ENCODE measurements at places on chromosomes 2 and 18. TPM values are rescaled to one million over a fixed set of nuclear protein-coding genes. Genes with fewer than 3 reads are reported as not detected.

GATA6 gene
- total RNA-seq: 0.51 TPM

ALK gene
- not detected for total RNA-seq

LOXHD1 gene
- total RNA-seq: not detected

HNMT gene
- 4.1 TPM for total RNA-seq

GPR45 gene
- total RNA-seq: not detected

PRSS56 gene
- total RNA-seq: 0.18 TPM

LINC00305 gene
- total RNA-seq: not detected

HTR2B gene
- not detected for total RNA-seq

PRKAG3 gene
- not detected for total RNA-seq

LCT gene
- not detected for total RNA-seq

SCYGR2 gene
- not detected for total RNA-seq

ACP1 gene
- 90.9 TPM for total RNA-seq

CHRND gene
- total RNA-seq: not detected

SH2D6 gene
- total RNA-seq: 3.3 TPM

ZSCAN30 gene
- 12.1 TPM for total RNA-seq
